ENCODE measurements at places on chromosomes 11 and 22. TPM values are rescaled to one million over a fixed set of nuclear protein-coding genes. Genes with fewer than 3 reads are reported as not detected.

Gene TMEM86A
- total RNA-seq = 4.6 TPM

Gene TMEM45B
- total RNA-seq = 94.3 TPM

GRCh38 chr22:23313791-23314567 is 133.7 kb downstream of the BCR start:
- no peak for DNase-seq

GRCh38 chr11:3859373-3859881 is 4.0 kb downstream of the STIM1 start:
- DNase-seq = no peak

- no peak for DNase-seq
Observed at GRCh38 chr11:102849311-102849710, 5.9 kb upstream of the MMP3 start.

GRCh38 chr22:46376111-46376510 is 40.6 kb downstream of the TRMU start:
- no peak for DNase-seq

DNA sequence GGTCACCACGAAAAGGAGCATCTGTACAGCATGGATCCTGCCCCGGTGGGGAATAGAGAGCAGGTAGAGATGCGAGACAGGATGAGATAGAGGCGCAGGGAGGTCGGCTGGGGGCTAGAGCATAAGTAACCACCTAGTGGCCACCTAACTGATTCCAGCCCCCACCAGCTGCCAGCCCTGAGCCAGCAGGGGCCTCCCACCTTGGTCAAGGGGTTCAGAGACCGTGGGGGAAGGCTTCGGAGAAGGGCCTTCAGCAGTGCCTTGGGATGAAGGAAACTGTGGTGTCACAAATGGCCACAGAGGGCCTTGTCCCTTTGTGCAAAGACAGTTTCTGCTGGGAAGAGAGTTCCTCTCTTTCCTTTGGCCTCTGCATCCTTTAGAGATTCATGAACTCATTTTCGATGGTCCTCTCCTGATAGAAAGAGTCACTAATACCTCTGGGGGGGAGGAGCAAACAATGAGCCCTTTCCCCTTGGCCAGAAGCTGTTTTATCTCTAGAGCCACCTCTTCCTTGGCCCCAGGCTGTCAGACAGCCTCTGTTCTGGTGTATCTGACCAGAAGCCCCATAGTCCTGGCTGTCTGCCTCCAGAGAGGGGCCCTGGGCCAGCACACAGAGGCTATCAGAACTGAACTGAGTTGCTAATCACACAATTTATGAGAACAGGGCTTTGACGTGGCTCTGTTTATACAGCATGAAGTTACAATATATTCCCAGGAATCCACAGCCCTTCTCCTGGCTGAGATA is 146.0 kb downstream of the PARVA start:
- no peak for DNase-seq

Measured in ureter (tissue), 1 donor.